ENCODE measurements at places on chromosomes 6 and 20. TPM values are rescaled to one million over a fixed set of nuclear protein-coding genes. Genes with fewer than 3 reads are reported as not detected.

The BANF2 gene
- total RNA-seq: not detected

The SLC22A16 gene
- total RNA-seq: not detected

The CDH26 gene
- 1.9 TPM for total RNA-seq

The TMEM74B gene
- not detected for total RNA-seq

The OR2H2 gene
- total RNA-seq: not detected

The POPDC3 gene
- total RNA-seq: not detected

The SIRPD gene
- not detected for total RNA-seq

The C6orf141 gene
- 10.0 TPM for total RNA-seq

- peak; percentile 33 for DNase-seq
Measured at GRCh38 chr6:170476360-170476759, 76.7 kb downstream of the PSMB1 start.

GRCh38 chr20:39395478-39396291, 433.5 kb downstream of the DHX35 start:
- DNase-seq: no peak

DNA sequence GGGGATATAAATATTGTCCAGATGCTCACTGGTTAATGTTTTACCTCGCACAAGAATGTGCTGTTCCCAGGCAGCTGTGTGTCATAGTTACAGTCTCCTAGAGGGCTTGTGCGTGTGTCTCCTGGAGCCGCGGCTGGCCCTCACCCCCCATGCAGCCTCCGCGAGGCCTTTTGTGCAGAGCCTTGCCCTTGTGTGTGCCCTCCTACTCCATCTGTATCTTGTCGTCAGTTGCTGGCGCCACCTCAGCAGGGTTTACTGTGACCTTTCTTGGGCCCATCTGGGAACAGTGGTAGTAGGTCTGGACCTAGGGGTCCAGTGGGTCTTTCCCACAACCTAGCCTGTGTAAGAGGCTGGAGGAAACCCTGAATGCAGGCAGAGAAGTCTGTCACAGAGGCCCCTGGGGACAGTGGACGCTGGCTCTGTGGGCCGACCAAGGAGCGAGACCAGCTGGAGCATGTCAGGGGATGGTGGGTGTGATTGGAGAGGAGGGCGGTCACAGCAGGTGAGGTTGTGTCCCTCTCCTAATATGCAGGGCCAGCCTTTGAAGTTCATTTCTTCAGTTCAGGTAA, 35.2 kb downstream of the PPP1R14C start:
- DNase-seq: peak; percentile 52

- no peak for DNase-seq
Measured at GRCh38 chr20:12723811-12724210, 285.0 kb upstream of the SPTLC3 start.

GRCh38 chr20:50625986-50626677, 65.2 kb downstream of the RIPOR3 start:
- DNase-seq: peak; percentile 26

DNA sequence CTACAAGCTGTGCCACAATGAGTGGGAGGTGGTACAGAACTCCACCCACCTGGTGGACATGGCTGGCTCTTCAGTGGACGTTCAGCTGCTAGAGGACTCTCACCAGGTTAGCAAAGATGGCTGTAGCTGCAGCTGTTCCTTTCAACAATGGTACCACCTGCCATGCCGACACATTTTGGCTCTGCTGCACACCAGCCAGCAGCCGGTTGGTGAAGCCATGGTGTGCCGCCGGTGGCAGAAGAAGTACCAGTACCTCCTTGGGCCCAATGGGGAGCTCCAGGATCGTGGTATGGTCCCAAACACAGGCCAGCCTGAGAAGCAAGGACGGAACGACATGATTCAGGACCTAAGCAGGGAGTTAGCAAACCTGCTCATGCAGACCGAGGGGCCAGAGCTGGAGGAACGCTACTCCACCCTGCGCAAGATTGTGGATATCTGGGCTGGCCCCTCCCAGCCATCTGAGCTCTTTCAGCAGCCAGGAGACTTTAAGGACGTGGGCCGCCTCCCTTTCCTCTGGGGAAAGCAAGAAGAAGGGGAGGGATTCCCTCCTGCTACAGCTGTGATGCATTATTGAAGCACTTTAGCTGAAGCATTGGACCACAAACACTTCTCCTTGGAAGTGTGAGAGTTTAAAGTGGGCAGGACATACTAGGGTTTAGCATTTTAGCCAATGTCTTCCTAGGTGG, 2.8 kb upstream of the ZSWIM1 start:
- no peak for DNase-seq
